ENCODE measurements at places on chromosomes 5 and 9.

GRCh38 chr5:170769246-170769645 lies 14.3 kb upstream of the GABRP start:
- DNase-seq, result no peak

DNA sequence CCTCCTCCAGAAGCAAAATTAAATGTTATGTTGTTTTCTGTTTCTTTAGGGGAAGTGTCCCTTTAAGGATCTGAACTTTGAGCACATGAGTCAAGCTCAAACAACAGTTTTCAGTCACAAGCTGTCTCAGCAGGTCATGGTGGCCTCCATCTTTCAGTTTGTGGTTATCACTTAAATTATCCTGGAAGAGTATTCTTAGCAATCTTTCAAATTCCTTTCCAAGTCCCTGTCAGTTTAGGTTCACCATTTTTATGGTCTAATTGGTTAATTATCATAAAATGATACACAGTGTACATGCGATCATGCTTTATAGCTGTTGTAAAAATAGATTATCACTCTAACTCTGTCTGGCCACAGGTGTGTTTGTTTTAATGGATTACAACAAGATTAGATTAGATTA lies 43.1 kb upstream of the SELENOP start:
- no peak for DNase-seq

GRCh38 chr5:168681556-168682183 lies 102.5 kb upstream of the PANK3 start:
- DNase-seq, result peak; percentile 10

DNA sequence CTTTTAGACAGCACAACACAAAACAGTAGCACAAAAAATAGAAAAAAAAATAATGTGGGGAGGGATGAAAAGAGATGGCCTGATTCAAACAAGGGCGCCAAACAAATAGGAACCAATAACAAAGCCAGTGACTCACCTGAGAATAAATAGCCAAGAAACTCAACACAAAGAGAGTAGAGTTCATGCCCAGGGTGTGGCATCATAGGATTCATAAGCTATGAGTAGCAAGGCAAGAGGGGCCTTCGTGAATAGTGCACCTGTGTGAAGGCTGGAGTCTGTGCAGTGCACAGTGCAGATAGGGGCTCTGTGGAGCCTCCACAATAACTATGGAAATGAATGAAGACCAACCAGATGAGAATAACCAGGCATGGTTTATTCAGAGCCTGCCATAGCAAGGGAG lies 541.7 kb downstream of the SPOCK1 start:
- DNase-seq, result no peak

- DNase-seq, result no peak
Measured at GRCh38 chr5:168914491-168914890, 335.3 kb upstream of the PANK3 start.

GRCh38 chr5:139418793-139419192 lies 14.9 kb upstream of the SPATA24 start:
- no peak for DNase-seq

Measured in kidney epithelial cell (primary cell).